ENCODE measurements at places on chromosomes 6 and 20.

DNA sequence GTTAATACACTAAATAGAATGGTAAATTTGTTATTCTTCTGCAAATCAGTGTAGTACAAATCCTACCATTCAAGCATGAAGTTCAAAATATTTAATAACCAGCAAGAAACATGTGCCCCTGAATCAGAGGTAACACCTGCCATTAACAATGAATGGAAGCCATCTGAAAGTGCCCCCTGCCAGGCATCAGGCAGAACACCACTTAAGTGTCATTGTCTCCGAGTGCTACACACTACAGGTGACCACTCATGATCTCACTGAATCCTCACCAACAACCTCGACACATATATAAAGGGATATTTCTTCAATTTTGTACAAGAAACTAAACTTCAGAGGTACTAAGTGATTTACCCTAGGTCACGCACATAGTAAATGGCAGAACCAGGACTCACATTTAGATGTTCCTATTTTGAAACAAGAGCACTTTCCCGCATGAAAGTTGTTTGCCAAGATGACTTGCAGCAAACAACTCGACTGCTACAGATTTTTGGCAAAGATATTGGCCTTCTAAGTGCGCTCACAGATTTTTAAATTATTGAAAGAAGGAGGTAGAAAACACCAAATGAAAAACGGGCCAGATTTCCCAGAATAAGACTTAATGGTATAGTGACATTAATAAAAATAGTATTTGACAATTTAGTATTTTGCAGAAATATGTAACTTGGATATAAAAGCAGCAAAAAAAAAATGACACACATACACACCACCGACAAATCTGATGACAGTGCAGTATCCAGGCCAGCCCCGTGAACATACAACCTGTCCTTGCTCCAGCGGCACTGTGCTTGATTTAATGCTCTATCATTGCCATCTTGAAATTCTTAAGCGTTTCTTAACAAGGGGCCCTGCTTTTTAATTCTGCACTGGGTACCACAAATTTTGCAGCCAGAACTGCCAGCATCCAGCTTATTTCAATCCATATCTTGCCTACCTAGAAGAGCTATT is 274.5 kb downstream of the ALDH8A1 start:
- DNase-seq = no peak

GRCh38 chr6:45387236-45387635 is 9.5 kb upstream of the SUPT3H start:
- no peak for DNase-seq

GRCh38 chr6:20906945-20907344 is 372.7 kb downstream of the CDKAL1 start:
- no peak for DNase-seq

- DNase-seq = no peak
These were observed 230.8 kb upstream of the FLRT3 start for GRCh38 chr20:14568225-14568624.

- no peak for DNase-seq
These were observed 68.5 kb downstream of the TMEM200A start for GRCh38 chr6:130434174-130434873.

DNA sequence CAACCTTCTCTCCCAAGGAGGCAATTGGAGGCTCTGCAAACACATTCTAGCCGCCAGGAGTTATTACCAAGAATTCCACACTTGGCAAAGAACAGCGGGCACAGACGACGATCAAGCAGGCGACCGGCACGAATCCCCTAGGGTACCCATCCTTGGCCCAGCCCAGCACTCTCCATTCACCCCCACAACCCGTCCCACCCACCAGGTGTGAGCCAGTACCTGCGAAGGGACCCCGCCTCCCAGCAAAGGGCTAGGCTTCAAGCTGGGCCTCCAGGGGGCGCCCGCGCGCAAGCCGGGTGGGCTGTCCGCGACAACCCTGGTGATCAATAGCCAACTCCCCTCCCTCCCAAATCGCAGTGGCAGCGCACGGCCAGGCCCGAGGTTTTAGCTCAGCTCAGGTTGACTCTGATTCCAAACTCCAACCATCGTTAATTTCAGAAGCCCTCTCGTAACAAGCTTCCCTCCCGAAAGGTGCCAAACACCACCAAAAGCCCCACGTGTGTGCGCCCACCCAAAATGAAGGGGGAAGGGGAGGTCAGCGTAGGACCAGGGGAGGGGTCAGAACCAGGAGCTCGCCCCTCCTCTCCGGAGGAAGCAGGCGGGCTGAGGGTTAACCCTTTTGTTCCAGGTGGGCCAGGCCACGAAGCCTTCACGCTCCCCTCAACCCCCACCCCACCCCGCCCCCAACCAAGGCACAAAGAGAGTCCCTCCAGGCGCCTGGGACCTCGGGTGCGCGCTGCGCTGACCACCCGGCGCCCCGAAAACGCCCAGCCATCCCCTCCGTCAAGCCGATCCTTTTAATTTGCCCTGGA is 2.1 kb downstream of the SALL4 start:
- DNase-seq = peak; percentile 21

Data from central memory CD4-positive, alpha-beta T cell (primary cell).